Hindlimb muscle (tissue), 1 donor: ENCODE measurements at places on chromosomes 1 and 21. TPM values are rescaled to one million over a fixed set of nuclear protein-coding genes. Genes with fewer than 3 reads are reported as not detected.

DNA sequence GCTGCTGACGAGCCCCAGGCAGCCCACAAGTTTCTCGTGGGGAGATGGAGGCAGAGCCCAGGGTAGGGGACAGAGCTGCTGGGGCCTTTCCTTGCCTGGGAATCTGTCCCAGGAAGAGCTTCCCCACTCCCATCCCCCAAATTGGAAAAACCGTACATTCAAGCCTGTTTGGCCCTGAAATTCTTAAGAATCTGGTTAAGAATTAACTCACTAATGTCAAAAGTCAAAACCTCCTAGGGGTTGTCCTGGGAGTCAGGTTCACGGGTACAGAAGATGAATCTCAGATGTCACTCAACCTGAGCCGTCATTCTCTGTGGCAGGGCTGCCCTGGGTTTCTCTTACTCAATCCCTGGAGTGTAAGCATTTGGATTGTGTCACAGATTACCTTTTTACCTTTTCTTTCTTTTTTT is 8.4 kb downstream of the C1orf115 start:
- no peak for DNase-seq

GRCh38 chr1:208857465-208857864 is 613.3 kb upstream of the PLXNA2 start:
- no peak for DNase-seq

DNA sequence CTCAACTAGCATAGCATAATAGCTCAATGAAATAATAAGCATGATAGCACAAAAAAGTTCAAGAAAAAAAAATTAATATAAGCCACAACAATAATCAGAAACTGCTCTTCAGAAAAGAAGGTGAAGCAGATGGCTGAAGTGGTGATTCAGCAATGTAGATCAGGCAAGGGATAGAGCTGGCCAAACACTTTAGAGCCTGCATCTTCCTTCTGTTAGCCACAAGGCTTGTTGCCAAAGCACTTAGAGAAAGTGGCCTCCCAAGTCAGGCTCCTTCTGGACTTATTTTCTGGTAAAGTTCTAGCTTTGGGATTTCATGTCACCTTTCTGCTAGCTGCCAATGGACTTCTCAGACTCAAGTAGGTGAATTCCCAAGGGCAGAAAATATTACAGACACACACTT is 60.3 kb upstream of the C1orf87 start:
- no peak for DNase-seq

DNA sequence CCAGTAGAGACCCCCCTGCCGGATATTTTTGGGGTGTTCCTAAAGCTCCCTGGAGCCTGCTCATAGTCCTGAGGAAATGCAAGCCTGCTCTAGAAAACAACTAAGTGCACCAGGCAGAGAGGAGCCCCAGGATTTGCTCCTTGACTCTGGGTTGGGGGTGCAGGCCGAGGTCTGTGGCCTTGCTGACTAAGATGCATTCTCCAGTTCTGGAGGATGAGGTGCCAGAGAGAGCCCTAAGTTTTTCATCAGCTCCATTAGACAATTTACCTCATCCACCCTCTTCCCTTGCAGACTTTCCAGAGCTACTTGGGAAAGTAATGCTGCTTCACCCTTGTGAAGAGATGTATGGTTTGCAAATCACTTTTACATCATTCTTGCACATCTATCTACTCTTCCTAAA is 9.1 kb downstream of the TUFT1 start:
- DNase-seq: no peak

- DNase-seq: no peak
Measured at GRCh38 chr21:38234395-38235142, 22.2 kb upstream of the KCNJ15 start.

The RNU1-4 gene
- not detected for polyA plus RNA-seq

The SLC2A5 gene
- polyA plus RNA-seq: 19.5 TPM

The KRTAP19-1 gene
- not detected for polyA plus RNA-seq

The EDN2 gene
- 0.80 TPM for polyA plus RNA-seq

The ELOVL1 gene
- polyA plus RNA-seq: 40.4 TPM
